ENCODE measurements at places on chromosomes 11 and 22.

DNA sequence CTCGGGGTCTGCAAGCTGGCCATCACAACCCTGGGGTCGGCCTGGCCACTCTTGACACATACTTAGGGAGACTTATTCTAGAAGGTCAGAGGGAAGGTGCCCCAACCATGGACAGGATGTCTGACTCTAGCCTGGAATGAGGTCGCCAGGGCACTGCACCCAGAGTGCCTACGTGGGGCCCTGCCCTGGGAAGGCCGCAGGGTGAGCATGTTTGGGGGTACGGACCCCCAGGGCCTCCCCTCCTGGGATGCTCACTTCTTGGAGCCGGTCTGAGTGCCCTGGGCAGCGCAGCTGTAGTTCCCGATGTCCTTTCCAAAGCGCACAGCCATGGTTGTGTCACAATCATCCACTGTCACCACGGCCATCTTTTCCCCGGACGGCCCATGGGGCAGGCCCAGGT lies 75.8 kb downstream of the TRMU start:
- no peak for DNase-seq

GRCh38 chr22:29116397-29117123 lies 43.7 kb downstream of the KREMEN1 start:
- DNase-seq = no peak

DNA sequence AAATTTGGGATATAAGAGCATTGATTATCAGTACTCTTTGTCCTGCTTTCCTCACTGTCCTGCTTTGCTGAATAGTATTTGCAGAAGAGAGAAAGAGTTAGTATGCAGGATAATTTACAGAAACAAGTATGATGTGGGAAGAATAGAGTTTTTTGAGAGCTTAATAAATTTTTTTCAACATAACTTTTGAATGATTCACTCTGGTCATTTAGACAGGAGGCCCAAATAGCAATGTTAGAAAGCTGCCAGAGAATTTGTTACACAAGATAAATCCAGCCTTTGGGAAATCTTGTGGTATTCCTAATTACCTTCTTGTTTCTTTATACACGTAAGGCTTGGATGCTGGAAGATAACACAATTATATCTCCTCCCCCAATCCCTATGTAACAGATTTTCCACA lies 484.6 kb downstream of the CNTN5 start:
- DNase-seq = no peak

DNA sequence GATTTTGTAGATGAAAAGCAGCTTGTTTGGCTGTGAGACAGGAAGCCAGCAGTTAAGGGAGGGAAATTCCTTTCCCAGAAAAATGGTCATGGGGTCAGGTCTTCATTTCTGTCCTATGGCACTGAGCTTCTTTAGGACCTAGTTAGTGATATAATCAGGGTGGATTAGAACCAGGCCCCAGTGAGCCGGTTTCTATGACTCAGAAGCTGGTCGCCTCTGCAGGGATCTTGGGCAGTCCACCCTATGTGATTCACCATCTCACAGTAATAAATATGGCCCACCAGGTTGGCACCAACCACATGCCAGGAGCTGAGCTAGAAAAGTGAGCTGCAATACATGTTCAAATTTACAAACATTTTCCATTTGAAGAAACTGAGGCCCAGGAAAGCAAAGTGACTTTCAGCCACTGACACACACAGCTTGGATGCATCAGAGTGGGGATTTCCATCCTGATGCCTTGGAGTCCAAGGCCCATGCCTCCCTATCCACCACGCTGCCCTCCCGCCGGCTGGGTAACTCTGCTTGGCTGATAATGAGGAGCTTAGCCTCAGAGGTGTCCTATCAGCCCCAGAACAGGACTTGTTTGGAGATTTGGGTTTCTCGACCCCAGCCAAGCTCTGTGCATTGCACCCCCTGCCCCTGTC lies 42.0 kb downstream of the CD82 start:
- DNase-seq = no peak

GRCh38 chr11:72105888-72106287 lies at the start of gene TOMT:
Gene TOMT, plus strand, starts transcription at chr11:72105924. Its CDS starts 28 bp downstream, at chr11:72105952.
- DNase-seq = no peak

DNA sequence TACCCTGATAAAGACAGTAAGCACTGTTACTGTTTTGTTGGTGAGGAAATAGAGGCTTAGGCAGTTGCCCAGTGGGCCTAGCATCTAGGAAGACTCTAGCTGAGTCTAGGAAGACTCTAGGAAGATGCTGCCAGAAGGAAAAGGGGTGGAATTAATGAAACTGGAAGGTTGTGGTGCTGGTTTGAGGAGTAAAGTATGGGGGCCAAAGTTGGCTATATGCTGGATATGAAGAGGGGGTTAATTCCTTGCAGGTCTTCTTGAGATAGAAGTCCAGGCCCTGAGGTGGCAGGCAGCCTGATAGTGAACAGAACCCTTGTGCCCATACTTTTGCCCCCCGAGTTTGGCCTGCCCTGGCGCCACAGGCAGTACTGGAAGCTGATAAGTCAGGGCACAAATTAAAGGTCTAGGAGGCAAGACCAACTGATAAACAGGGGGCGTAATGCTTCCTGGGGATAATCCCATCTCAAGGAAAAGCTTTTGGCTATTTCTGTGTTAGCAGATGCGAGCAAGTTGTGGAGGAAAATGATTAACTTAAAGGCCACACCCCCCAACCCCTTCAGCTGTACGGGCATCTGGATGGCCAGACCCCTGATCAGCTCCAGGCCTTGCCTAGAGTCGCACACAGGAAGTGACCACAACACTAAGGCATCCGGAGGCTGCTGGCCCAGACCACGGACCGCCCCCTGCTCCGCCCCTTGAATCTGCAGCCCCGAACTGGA lies 3.1 kb downstream of the ILK start:
- DNase-seq = peak; percentile 91

GRCh38 chr11:76799066-76799804 lies 16.1 kb downstream of the TSKU start:
- DNase-seq = peak; percentile 73

DNA sequence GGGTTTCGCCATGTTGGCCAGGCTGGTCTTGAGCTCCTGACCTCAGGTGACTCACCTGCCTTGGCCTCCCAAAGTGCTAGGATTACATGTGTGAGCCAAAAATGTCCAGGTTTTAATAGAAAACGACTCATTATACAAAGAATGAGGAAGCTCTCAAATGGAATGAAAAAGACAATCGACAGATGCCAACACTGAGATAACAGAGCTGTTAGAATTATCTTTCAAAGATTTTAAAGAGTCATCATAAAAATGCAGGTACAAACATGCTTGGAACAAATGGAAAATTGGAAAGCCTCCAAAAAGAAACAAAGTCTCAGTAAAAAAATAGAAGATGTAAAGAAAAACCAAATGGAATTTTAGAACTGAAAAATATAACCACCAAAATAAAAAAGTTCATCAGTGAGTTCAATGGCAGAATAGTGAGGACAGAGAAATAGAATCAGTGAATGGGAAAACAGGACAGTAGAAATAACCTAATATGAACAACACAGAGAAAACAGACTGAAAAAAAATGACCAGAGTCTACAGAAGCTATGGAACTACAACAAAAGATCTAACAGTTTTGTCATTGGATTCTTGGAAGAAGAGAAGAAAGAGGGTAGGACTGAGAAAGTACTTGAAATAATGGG lies 10.9 kb downstream of the GAB2 start:
- DNase-seq = no peak

DNA sequence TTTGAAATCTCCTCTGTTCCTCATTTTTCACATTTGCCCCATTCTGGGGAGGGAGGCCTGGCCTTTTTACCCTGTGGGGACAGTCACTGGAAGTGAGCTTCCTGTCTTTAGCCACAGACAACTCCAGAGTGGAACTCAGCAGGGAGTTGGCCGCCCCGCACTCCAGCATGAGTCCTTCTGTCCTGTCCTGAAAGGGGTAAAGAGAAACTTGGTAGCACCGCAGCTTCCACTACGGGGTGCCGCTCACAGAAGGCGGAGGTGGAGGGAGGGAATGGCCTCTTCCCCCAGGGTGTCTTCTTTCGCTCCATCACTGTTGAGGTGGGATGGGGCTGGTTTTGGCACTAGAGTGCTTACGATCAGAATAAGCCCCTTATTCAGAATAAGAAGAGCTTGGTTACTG lies 132.2 kb downstream of the ST3GAL4 start:
- DNase-seq = no peak

GRCh38 chr11:4071914-4072313 lies 22.7 kb upstream of the RRM1 start:
- no peak for DNase-seq

DNA sequence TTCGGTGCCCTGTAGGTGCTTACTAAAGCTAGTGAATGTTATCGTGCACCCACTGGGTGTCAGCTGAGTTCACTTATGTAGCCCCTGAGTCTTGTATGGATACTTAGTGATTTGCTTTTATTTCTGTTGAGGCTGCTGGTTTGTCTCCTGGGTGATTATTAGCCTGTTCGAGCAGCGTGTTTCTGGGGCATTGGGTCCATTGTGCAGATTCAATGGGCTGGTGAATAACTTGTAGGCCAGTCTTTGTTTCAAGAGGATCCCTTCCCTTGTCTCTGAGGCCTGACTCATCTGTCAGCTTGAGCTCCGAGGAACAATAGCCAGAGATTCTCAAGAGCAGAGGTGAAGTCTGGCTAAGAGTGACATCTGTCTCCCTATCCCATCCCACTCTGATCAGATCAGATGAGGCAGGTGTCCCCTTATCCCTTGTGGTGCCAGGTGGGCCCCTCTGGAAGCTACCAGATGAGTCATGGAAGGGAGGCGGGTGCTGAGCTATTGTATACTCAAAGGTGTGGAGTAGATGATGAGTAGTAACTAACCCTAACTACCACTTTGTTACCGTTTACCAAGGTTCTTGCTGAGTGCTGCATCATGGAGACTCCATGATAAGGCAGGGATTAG lies 3.7 kb downstream of the MIAT start:
- no peak for DNase-seq

GRCh38 chr11:75849894-75850293 lies 34.9 kb downstream of the UVRAG start:
- DNase-seq = no peak

- DNase-seq = no peak
Observed at GRCh38 chr11:1793081-1793480, 29.4 kb upstream of the CTSD start.

GRCh38 chr11:69342588-69343330 lies 48.8 kb downstream of the MYEOV start:
- DNase-seq = no peak

DNA sequence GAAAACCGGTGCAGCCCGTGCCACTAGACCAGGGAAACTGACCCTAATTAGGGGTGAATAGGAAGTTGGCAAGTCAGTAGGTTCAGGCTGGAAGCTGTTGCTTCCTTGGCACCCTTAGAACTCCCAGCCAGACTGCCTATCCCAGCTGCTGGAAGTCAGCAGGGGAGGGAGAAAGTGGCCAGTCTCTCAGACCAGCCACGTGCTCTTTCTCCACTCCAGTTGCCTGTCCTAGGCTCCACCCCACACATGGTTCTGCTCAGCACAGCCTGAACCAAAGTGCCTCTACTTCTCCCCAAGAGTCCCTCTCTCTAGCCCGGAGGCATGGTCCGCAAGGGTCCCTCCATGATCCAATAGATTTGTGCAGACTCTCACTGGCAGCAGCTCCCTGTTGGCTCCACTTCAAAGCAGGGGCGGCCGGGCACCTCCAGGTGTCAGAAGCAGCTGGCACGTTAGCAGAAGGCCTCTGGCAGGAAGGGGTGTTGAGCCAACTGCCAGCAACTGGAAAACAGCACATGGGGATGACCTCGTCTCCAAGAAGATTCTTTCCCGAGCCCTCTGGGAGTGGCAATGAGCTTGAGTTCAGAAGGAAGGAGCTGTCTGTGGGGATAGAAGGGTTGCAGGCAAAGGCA lies 27.7 kb downstream of the ARFGAP2 start:
- DNase-seq = no peak

GRCh38 chr22:49728570-49729271 lies 99.0 kb downstream of the BRD1 start:
- DNase-seq = no peak

DNA sequence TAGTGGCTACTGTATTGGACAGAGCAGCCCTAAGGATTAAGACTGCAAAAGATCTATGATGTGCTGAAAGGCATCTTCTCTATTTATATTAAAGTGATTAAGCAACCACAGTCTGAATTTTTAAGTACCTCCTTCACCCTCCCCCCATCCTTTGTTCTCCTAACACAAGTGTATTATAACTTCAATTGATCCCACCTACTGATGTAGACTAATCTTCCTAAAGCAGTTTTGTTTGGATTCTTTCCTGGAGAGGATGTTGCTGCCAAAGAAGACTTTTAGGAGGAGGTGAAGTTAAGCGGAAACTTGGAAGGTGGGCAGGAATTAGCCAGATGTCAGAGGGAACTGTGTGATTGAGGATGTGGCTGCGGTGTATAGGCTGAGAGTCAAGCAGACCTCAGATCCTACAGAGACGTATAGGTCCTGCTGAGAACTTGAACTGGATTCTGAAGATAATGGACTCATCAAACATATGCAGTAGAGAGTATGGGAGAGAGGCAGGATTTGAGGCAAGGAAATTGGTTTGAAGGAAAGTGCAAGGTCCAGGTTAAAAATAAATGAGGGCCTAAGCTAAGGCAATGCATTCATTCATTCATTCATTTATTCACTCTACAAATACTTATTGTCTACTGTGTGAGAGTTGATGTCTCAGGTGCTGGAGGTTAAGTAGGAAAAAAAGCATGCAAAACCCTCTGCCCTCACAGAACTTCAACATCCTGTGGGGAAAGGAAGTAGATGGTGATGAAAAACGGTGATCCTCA lies 5.2 kb upstream of the RASSF10 start:
- DNase-seq = no peak

DNA sequence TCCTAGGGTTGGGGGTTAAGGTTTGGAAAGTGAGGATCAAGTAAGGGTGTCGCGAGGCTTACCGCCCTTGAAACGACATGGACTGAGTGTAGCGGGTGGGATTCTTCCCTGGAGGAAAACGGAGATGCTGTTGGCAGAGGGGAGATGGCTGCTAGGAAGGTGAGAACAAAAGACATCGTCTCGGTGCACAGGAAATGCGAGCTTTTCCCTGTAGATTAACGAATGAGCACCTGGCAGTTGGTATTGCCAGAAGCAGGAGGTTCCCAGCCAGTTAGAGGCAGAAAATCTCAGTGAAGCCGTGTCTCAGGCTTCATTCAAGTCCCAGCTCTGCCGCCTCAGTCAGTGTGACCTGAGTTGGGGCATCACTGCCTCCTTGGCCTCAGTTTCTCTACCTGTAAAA lies 1.4 kb upstream of the LHFPL7 start:
- DNase-seq = no peak

DNA sequence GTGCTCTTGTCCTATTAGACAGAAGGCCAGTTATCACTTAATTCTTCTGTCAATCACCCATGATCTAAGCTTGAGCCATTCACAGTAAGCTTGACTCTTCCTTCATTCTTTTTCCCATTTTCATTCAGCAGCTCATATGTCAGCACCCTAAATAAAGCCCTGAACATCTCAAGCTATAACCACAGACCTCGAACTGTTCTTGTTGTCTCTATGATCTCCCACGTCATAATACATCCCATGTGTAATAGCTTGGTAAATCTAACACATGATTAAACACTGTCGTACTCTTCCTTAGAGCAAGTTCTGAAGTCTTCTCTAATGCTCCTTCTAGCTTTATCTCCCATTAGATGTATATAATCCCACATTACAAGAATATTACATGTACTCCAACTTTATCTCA lies 14.4 kb downstream of the MUC15 start:
- DNase-seq = no peak

- DNase-seq = no peak
Observed at GRCh38 chr11:36447947-36448346, 62.1 kb downstream of the TRAF6 start.

Data from HuH-7.5 (cell line).